GM23338 (cell line): ENCODE measurements at places on chromosomes 4 and X. TPM values are rescaled to one million over a fixed set of nuclear protein-coding genes. Genes with fewer than 3 reads are reported as not detected.

The DCHS2 gene
- polyA plus RNA-seq: 0.21 and 0.42 TPM in 2 replicates

The CT45A5 gene
- polyA plus RNA-seq: not detected in 2 replicates

The AR gene
- 11.2 and 11.8 TPM in 2 replicates for polyA plus RNA-seq

The SSX4 gene
- polyA plus RNA-seq: 0.47 and 0.48 TPM in 2 replicates

The ADH1A gene
- not detected in 2 replicates for polyA plus RNA-seq

The NWD2 gene
- not detected in 2 replicates for polyA plus RNA-seq

The MSANTD1 gene
- polyA plus RNA-seq: 0.29 and 0.31 TPM in 2 replicates

- peaks cover 4% of the 10 kb centered on the region; the same call in 1 of the 2 replicates for H3K4me1 ChIP-seq
- DNase-seq: no peak
- H3K27me3 ChIP-seq: no peaks in the 10 kb centered on the region
- H3K36me3 ChIP-seq: no peaks in the 10 kb centered on the region
- H3K27ac ChIP-seq: no peak overlapping the region
Observed at GRCh38 chr4:110287130-110287529, 88.7 kb upstream of the ELOVL6 start.

DNA sequence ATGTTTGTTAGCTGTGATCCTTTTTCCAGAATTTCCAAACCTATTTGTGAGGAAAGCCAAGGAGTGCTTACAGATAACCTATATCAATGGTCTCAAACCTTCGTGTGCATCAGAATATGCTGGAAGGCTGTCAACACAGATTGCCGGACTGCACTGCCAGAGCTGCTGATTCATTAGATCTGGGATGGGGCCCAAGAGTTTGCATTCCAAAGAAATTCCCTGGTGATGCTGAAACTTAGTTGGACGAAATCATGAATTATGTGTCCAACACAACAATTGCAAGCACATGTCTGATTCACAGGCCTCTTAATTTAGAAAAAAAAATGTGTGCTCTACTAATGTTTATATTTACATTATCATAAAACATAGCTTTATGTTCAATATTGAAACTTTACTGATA, 544.0 kb upstream of the AMOT start:
- H3K27me3 ChIP-seq: no peaks in the 10 kb centered on the region
- H3K4me1 ChIP-seq: no peaks in the 10 kb centered on the region
- H3K27ac ChIP-seq: no peak overlapping the region
- no peaks in the 10 kb centered on the region for H3K36me3 ChIP-seq
- no peak overlapping the region for H3K4me3 ChIP-seq
- DNase-seq: no peak

DNA sequence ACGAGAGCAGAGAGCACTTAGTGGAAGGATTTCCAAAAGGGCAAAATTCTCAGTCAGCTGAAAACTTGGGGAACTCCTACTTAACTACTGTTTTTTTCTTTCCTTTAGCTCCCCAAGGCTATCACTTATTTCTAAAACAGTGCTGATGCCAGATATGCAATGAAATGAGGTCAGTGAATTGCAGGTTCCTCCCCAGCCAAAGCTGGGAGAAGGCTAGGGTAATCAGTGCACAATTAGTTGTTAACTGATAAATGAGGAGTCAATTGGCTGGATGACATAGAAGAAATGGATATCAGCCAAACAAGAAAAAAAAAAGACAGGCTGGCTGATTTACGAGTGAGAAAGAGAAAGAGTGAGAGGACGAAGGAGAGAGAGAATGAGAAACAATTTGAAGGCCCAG, 195.6 kb downstream of the GPC3 start:
- DNase-seq: no peak
- no peaks in the 10 kb centered on the region for H3K36me3 ChIP-seq
- peaks cover 3% of the 10 kb centered on the region for H3K4me1 ChIP-seq
- no peak overlapping the region for H3K4me3 ChIP-seq
- H3K27me3 ChIP-seq: no peaks in the 10 kb centered on the region

DNA sequence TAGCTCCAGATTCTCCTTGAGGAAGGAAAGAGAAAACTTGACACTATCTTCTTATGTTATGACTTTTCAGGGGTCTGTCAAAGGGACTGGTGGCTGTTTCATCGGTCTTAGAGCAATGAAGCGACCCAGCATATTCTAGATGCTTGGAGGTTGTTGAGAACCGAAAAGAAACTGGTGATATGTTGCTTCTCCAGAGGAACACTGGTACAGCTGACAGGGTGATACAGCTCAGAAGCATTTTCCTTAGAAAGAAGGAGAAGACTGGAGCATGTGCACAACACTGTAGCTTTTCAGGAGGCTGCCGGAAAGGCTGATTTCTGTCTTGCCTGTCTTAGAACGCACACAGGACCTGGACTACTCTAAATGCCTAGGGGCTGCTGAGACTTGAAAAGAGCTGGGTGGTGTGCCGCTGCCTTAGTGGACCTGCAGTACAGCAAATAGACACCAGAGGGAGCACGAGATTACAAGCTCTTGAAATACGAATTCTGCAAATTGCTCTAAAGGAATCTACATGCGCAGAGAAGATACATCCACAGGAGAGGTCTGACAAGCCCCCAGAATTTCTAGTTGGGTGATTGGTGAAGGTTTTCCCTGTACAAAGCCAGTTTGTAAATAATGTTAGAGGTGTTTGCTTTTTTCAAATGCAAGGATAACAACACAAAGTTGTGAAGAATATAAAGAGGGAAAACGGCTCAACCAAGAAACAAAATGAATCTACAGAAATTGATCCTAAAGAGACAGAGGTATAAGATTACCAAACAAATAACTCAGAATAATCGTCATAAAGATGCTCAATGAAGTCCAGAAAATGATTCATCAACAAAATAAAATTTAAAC, 223.1 kb upstream of the DMD start:
- H3K36me3 ChIP-seq: no peaks in the 10 kb centered on the region
- peak; percentile 64 for DNase-seq
- no peaks in the 10 kb centered on the region for H3K4me1 ChIP-seq
- no peak overlapping the region for H3K27ac ChIP-seq
- H3K4me3 ChIP-seq: no peak overlapping the region

- H3K36me3 ChIP-seq: no peaks in the 10 kb centered on the region
- H3K27me3 ChIP-seq: no peaks in the 10 kb centered on the region
- H3K4me1 ChIP-seq: no peaks in the 10 kb centered on the region
- H3K4me3 ChIP-seq: no peak overlapping the region
- no peak overlapping the region for H3K27ac ChIP-seq
Observed at GRCh38 chr4:125994024-125994423, 679.3 kb downstream of the FAT4 start.

GRCh38 chr4:16334601-16335000, 108.3 kb upstream of the TAPT1 start:
- no peaks in the 10 kb centered on the region for H3K27me3 ChIP-seq
- DNase-seq: no peak
- no peaks in the 10 kb centered on the region for H3K4me1 ChIP-seq
- no peak overlapping the region for H3K4me3 ChIP-seq

GRCh38 chrX:124028182-124028581, 66.7 kb downstream of the STAG2 start:
- no peak overlapping the region for H3K27ac ChIP-seq
- H3K4me3 ChIP-seq: no peak overlapping the region
- DNase-seq: no peak
- peaks cover 6% of the 10 kb centered on the region; the same call in 1 of the 2 replicates for H3K36me3 ChIP-seq
- H3K4me1 ChIP-seq: no peaks in the 10 kb centered on the region

DNA sequence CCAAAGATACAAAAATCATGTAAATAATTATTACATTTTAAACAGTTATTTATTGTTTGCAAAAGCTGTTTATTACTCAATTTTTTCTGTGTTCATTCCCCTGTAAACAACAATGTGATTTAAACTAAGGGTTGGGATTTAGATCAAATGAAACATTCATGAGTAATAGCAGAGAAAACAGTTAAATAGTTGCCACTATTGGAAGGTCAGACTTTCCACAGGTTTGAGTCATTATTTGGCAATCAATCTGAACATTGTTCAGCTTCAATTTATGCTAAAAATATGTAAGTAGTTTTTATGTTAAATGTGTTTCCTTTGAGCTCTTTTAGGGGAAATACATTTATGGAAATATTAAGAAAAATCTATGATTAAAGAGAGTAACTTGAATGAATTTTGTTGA, 144.9 kb downstream of the STIM2 start:
- no peaks in the 10 kb centered on the region for H3K36me3 ChIP-seq
- DNase-seq: no peak
- no peak overlapping the region for H3K27ac ChIP-seq
- H3K4me3 ChIP-seq: no peak overlapping the region
- peaks cover 16% of the 10 kb centered on the region for H3K4me1 ChIP-seq
- H3K27me3 ChIP-seq: no peaks in the 10 kb centered on the region

- H3K36me3 ChIP-seq: no peaks in the 10 kb centered on the region
- H3K4me3 ChIP-seq: no peak overlapping the region
- DNase-seq: no peak
- peaks cover 6% of the 10 kb centered on the region for H3K27me3 ChIP-seq
- H3K4me1 ChIP-seq: no peaks in the 10 kb centered on the region
- H3K27ac ChIP-seq: no peak overlapping the region
Observed at GRCh38 chrX:27890611-27891010, 82.8 kb downstream of the MAGEB10 start.

DNA sequence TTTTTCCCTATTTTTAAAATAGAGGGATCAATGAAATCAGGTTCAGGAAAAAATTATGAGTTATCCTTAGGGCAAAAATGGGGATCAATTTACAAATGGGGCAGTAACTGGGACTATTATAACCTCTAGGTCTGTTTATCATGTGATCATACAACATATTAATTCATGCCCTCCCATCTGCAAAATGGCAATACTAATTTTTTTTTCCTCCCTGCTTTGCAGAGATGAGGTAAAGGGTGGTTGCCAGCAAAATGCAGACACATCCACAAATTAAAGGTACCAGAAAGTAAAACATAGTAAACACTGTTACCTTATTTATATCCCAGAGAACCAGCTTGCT, 467 bp downstream of the HSD17B11 start:
- H3K36me3 ChIP-seq: no peaks in the 10 kb centered on the region
- peak overlapping the region; percentile 63 for H3K4me3 ChIP-seq
- no peaks in the 10 kb centered on the region for H3K4me1 ChIP-seq
- H3K27me3 ChIP-seq: no peaks in the 10 kb centered on the region
